ENCODE measurements at places on chromosomes 1 and 21.

DNA sequence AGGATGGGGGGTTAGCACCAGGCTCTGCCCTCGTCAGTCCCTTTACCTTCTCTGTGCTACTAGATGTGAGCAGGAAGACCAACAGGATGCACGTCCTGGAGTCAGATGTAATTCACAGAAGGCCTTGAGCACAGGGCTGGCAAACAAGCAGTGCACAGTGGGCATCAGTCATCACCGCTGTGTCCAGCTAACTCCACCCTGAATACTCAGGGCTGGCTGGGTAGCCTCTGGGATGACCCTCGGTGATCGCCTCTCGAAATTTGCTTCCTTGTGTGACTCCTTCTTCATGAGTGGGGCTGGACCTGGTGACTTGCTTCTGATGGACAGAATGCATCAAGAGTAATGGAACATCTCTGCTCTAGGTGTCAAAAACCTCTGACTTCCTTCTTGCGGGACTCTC is 92.2 kb upstream of the TMPRSS2 start:
- DNase-seq, result no peak

DNA sequence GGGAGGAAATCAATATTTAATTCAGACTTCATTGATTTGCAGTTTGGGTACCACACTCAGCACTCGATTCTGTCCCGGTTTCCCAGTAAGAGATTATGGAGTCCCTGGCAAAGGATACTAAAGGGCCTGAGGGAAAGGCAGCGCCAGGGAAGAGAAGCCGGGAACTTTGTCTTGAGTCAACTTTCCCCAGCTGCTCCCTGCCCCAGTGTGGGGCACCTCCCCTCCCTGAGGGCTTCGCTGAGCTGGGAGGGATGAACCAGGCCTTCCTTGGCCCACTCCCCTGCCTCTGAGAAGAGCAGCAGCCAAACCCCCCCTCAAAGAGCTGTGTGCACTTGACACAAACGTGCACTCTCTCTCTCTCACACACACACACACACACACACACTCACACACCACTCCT is 32.6 kb downstream of the OPTC start:
- DNase-seq, result no peak

DNA sequence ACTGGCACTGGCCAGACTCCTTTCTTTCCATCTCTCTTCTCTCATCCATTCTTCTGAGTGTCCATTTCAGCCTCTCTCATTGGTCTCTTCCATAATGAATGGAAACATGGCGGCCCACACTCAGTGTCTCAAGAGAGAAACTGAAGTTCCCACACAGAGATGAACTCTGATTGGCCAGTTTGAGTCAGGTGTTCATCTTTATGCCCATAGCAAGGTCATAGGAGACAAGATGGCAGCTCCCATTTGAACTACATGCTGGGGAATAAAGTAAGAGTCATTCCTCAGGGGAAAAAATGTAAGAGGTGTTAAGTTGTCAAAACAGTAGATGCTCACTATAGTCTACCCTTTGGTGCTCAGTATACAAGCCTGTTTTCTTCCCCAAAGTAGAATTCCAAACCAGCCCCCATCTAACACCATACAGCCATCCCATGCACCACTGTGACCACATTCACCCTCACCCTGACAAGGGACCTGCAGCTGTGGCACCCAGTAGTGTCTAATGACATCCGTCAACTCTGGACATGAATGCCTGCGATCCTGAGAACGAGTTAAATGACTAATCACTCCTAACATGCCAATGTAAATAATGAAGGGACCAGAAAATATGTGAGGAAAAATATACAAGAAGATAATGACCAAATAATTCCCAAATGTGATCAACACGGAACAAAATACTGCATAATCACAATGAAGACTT is 12.4 kb downstream of the CDA start:
- DNase-seq, result no peak

DNA sequence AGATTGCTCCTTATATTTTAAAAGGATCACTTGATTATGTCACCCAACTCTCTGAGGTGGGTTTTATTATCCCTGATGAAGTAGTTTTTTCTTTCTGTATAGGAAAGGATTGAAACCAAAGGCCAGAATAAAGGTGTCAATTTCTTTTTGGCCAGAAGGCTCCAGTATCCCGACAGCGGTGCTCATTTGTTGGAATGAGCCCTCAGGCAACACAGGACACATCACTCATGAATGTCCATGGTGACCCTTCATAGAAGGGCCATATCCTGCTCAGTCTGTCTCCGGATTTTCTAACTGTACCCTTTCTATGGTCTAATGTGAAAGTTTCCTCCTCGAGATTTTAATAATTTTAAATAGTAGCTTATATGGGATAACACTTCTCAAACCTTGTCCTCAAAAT is 171.3 kb upstream of the USP24 start:
- no peak for DNase-seq

DNA sequence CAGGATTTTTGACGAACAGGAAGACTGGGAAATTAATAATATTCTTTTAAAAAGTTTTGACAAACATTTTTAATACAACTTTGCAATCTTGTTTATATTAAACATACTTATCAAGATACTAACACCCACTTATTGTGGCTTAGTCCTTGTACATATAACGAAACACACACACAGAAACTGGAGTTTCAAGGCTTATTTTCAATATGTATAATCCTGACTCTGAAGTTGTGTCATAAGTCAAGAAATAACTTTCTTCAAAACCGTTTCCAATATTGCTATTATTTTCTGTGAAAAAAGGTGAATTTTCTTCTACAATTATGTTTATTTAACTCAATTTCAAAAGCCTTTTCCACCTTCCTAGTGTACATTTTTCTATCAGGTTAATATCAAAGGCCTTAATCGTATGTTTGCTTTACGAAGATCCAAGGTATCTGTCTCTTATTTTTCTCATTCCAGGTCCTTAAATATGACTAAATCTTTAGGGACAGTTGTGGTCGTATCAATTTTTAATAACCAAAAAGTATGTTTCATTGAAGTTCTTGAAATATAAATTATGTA is 1.8 kb downstream of the CDKN2C start:
- DNase-seq, result peak; percentile 46

- DNase-seq, result no peak
Measured at GRCh38 chr1:14567056-14567455, 31.4 kb upstream of the KAZN start.

- no peak for DNase-seq
Measured at GRCh38 chr1:216453777-216454176, 30.5 kb upstream of the USH2A start.

DNA sequence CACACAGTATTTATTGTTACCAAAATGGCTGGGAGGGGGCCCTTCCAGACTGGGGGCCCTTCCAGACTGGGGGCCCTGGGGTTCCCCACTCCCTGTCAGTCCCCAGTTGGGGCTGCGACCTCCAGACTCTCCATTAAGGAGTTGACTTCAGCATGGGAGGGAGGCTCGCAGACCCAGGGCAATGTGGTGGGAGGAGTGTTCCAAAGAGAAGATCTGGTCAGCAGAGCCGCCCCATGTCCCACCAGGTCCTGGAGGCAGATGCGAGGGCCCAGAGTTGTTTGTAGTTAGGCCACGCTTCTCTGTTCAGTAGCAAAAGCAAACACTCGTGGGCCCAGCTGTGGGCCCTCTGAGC is 285.5 kb downstream of the LRRC40 start:
- DNase-seq, result no peak

- no peak for DNase-seq
Measured at GRCh38 chr1:225749706-225750105, 27.9 kb upstream of the SRP9 start.

- DNase-seq, result no peak
Measured at GRCh38 chr1:113269168-113269963, 120.9 kb upstream of the MAGI3 start.

DNA sequence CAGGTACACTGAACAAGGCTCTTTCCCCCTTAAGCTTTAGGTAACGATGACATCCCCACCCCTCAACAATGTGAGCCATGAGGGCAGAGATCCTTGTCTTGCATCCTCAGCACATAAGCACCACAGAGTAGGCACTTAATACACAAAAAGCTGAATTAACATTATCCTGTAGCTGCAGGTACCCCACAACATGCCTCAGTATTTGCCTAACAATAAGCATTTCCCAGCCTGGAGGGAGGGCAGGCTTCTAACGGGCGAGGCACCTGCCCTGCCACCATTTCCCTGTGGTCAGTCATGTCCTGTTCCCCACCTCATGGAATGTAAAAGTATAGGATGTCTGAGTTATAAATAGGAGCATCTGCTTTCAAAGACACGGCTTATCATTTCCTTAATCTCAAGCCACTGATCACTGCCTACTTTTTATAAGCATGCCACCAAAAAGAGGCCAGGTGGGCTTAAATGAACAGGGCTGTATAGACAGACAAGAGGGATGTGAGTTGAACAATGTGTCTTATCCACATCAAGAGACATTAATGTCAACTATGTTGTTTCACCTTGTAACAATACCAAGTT is 3.4 kb downstream of the CAPZB start:
- no peak for DNase-seq

DNA sequence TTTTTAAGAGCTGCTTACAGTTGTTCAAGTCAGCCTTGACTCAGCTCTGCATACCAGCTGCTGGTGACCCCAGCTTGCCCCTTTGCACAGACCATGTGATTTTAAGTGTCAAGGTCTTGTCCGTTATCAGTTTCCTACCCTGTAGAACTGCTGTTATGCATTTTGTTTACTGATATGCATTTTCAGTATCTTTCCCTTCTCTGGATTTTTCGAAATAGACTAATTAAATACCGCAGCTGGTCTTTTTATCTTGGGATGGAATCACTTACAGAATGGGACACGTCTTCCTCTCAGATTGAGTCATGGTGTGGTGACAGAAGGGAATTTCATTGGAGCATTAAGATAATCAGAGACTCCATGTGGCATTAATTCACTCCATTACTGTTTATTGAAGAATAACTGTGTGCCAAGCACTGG is 145.6 kb downstream of the FMN2 start:
- DNase-seq, result no peak

DNA sequence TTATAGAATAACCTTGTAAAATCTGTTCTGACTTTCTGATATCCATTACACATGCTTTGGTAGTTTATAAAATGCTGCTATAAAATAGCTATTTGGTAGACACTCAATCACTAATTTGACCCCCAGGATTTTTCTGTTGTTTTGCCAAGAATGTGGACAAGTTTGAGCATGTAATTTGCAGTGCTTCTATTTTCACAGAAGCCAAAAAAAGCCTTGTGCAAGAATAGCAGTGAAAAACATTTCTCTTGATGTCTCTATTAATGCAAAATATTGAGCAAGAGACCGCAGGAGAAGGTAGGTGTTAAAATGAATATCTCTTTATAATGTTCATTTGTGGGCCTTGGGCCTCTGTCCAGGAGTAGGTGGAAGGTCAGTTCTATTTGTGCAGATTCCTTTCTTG is 22.5 kb downstream of the MAP3K7CL start:
- DNase-seq, result no peak

DNA sequence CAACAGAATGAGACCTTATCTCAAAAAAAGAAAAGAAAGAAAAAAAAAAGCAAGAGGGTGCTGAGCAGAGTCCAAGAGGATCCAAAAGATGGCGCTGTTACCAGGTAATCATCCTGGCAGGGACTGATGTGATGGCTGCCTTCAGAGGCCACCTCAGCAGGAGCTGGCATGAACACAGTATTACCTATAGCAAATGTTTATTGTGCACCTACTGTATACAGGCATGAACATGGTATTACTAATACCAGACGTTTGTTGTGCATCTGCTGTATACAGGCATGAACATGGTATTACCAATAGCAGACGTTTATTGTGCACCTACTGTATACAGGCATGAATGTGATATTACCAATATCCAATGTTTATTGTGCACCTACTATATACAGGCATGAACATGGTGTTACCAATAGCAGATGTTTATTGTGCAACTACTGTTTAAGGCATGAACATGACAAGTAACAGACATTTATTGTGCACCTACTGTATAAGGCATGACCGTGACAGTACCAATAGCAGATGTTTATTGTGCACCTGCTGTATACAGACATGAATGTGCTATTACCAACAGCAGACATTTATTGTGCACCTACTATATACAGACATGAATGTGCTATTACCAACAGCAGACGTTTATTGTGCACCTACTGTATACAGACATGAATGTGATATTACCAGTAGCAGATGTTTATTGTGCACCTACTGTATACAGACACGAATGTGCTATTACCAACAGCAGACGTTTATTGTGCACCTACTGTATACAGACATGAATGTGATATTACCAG is 115.1 kb upstream of the TMEM51 start:
- DNase-seq, result peak; percentile 41

- peak; percentile 71 for DNase-seq
Measured at GRCh38 chr1:93000751-93001175, 39.5 kb upstream of the DIPK1A start.

GRCh38 chr1:33902486-33903209 is 38.8 kb downstream of the HMGB4 start:
- no peak for DNase-seq

DNA sequence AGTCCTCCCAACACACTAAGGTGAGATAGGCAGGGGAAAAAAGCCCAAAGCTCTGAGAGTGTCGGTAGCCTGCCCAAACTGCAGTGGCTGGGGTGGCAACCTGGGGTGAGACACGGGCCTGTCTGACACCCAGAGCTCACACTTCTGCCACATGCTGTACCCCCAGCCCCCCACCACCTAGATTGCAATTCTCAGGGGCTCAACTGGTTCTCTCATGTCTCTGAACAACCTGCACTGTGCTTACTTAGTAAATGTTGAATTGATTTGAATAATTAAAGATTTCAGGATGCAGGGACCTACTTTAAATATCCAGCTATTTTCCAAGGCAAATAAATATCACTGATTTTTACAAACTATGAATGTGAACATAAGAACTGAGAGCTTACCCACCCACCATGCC is 115.5 kb downstream of the EDEM3 start:
- DNase-seq, result no peak

DNA sequence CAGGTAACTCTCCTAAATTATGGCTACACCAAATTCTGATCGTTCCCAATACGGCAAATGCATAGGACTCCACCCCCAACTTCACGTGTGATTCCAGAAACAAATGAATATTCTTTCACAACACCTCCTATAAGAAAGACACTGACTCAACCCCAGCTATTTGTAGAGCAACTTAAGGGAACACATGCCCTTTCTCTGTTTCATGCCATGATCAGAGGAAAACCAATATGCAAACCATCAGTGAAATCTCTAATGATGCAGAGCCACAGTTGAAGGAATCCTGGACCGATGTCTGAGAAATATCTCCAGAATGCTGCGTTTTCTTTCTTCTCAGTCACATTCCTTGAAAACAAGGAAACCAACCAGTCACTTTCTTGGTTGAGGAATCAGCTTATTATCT is 164.2 kb upstream of the PTBP2 start:
- DNase-seq, result no peak

DNA sequence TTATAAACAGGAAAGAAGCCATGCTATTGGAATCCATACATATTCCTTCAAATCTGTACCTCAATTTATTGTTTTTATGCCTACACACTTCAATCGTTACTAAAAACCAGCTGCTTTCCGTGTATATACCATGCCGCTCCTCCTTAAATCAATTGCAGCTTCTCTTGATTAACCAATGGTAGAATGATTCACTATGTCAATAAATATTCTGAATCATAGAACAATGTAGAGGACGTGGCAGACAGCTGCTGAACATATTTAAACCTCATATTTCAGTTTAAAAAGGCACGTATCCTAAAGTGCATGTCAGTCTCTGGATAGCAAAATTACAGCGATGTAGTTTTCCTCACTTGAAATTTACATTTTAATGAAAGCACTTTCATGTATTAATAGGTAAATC is 100.4 kb downstream of the MRPL39 start:
- DNase-seq, result peak; percentile 29

Measured in eye (tissue), 1 donor.